ENCODE measurements at places on chromosomes 3 and 15.

- DNase-seq, result no peak
Measured at GRCh38 chr15:58548308-58549012, 116.7 kb downstream of the LIPC start.

DNA sequence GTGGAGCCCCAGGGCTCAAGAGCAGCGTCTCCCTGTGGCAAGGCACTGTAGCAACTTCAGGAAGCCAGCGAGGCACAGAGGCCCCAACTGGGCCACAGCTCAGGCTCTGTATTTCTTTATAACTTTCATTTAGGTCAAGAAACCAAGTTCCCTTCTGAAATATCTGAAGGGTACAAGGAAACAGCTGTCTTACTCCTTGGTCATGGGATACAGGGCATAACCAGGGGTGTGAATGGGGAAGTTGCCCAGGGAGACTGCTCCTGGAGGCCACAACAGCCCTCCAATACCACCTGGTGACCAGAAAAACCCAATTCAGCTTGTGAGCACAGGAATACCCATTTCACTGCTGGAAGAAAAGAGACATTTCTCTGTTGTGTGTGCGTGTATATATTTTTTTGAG, 13.3 kb upstream of the SPTBN5 start:
- no peak for DNase-seq

DNA sequence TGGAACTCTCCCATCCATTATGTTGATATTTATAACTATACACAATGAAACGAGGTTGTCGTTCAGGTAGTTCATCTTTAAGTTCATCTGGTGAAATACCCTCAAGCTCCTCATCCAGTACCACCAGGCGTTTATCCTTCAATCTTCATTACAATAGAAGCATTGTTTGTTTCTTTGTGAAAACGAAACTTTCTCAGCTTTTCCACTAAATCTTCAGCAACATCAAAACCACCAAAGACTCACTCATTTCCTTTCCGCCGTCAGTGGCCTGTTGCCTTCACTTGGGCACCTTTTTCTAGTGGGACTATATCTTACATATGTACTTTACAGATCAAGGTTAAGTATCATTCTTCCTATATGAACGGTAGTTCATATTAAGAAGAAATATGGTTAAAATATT, 44.1 kb upstream of the TFG start:
- DNase-seq, result no peak

DNA sequence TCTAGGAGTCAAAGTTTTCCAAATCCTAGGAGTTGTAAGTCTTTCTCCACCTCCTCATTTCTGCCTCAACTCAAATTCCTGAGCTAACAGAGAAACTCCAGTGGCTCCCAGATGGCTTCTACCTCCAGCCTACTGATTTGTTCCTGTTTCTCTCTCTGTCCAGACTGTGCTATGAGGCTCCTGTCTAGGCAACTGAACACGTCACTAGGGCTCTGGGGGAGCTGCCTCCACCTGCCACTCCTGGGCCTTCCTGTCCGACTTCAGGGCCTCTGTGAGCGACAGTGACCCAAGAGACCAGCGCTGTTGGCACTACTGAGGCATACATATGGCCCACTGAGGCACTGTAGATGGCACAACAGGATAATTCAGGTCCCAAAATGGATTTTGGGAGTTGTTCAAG, 71.4 kb downstream of the EXOG start:
- DNase-seq, result no peak

DNA sequence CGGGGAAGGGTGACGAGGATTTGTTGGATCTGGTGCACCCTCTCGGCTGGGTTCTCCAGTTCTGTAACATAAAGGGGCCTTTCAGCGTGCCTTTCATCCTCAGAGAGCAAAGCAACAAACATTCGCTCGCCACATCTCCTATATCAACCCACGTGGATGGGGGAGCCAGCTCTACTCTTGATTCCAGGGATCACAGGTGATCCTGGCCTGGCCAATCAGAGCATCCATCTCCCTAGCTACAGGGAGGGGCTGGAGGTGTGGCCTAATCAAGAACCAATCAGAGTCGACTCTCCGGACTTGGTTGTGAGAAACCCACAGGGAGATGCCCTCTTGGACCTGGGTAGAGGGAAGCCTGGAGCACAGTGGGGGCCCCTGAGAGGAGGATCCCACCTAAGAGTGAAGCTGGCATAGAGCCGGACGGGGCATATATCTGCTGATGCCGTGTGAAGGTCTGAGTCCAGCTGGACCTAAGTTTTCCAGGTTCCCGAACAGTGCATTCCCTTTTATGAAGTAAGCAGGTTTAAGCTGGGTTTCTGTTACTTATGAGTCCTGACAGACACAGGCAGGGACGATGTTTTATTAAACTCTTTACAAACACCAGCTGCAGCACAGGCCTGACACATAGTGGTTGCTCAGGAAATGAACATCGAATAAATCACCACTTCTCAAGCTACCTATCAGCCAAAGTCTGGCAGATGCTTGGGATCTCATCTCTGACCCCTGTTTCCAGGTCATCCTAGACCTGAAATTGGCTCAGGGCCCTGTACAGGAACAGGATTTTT, 50.7 kb upstream of the RAD18 start:
- no peak for DNase-seq

DNA sequence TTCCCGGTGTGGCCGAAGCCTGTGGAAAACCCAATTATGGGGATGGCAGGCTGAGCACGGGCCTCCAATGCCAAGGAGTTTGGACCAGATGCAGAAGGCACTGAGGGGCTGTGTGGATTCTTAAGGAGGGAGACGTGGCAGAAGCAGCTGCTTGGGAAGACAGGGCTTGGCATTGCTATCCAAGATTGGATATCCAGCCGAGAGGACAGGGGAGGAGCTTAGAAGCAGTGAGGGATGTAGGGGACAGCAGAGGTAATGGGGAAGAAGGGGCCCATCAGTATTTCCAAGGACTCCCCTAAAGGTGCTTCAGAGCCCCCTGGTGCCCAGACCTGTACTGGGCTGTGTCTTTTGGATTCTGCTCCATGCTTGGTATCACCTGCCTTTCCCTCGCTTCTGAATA, 112.8 kb upstream of the TLE3 start:
- no peak for DNase-seq

- DNase-seq, result no peak
Measured at GRCh38 chr3:81601707-81602305, 159.6 kb downstream of the GBE1 start.

GRCh38 chr3:66434726-66435125, 66.1 kb downstream of the LRIG1 start:
- no peak for DNase-seq

DNA sequence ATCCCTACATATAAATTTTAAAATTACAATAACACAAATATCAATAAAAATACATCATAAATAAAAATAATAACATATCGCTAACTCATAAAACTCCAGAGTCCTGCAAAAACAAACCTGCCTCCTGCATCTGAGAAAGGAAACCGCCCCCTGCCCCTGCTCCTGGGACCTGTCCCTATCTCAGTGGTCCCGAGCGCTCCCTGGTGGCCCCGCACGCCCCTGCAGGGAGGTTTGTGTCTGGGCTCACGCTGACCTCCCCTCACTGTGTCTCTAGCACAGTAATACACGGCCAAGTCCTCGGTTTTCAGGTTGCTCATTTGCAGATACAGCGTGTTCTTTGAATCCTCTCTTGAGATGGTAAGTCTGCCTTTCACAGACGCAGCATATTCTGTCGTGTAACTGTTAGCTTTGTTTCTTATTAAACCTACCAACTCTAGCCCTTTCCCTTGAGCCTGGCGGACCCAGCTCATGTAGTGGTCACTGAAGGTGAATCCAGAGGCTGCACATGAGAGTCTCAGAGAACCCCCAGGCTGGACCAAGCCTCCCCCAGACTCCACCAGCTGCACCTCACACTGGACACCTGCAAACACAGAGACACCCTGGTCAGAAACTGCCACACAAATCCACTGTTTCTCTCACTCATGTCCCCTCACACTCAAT, 554.1 kb downstream of the GOLGA6L6 start:
- no peak for DNase-seq

DNA sequence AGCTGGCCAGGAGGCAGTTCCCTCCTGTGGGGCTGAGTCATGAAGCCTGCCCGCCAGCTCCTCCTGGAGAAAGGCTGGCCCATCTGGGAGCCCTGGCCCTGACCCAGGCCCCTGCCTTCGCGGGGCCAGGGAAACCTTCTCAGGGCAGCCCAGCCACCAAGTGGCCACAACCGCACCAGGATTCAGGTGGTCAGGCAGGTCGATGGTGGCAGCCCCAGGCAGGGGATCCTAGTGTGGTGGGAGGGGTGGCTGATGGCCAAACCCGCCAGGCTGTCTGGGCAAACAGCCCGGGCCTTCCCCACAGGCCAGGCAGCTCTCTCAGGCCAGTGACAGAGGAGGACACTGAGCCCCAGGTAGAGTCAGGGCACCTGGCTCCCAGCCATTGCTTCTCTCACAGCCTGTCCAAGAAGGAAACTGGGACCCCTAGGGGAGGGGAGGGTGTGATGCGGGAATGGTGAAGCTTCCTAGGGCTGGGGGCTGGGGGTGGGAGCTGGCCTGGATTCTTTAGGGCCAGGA, 1.2 kb downstream of the TWF2 start:
- DNase-seq, result no peak

GRCh38 chr3:110069761-110070160, 732.4 kb upstream of the DPPA4 start:
- DNase-seq, result no peak

GRCh38 chr15:60912984-60913697, 316.0 kb downstream of the RORA start:
- no peak for DNase-seq

DNA sequence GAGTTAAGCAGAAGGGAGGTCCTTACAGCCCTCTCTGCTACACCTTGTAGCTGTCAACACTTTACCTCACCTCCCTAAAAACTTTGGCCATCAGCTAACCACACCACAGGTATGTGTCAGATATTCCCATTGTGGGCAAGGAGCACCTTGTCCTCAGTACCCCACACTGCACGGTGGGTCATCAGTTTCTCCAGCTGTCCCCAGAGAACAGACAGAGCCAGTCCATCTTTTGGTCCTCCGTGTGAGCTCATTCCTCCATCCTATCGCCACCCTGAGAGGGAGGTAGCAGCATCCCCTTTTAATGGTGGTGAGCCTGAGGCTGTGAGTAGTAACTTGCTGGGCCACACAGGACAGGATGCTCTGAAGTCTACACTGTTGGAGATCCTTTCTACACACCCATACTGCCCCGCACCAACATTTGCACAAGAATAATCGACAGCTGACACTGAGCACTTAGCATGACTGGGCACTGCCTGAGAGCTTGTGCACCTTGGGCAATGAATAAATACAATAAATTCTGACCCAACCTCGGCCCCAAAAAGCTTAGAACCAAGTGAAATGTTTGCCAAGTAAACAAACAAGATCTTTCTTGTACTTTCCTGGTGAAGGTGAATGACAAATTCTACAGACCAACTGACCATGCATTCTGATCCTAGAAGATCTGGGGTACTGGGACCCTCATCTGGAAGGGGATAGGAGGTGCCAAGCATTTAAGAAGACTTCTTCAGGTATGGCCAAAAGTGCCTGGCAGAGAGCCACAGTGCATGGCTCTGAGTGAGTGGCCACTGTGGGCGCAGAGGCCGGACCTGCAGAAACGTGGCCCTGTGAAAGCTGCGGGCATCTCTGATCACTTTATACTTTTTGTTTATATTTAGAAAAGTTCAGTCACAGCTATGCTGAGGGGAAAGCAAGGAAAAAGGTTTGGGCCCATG, 6.9 kb downstream of the CHCHD4 start:
- no peak for DNase-seq

DNA sequence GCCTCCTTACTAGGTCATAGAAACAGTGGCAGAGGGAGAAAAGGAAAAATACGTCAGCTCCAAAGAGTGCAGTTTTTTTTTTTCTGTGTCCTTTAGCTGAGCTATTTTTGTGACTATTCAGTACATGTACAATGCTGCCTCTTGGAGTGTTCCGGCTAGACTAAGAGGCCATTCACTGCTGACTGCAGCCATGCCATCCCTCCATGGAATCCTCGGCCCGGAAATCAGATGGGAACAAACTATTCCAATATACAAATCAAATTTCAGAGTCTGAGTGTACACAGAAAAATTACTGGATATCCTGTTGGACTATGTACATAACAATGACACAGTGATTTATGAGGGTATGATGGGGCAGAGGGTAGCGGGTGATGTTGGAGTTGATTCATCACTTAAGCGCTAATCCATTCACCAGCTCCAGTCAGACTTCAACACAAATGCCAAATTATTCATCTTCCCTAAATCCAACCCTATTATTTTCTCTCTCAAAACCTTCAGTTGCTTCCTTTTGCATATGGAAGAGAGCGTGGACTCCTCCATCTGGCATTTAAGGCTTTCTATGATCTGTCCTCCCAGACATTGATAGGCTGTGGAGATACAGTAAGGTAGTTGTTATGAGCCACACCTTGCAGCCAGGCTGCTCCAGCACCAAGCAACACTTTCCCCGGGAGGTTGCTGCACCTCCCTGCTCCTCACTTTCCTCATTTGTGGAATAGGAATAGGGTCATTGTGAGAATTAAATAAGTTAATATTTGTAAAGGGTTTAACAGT, 109.1 kb downstream of the LPP start:
- DNase-seq, result no peak

DNA sequence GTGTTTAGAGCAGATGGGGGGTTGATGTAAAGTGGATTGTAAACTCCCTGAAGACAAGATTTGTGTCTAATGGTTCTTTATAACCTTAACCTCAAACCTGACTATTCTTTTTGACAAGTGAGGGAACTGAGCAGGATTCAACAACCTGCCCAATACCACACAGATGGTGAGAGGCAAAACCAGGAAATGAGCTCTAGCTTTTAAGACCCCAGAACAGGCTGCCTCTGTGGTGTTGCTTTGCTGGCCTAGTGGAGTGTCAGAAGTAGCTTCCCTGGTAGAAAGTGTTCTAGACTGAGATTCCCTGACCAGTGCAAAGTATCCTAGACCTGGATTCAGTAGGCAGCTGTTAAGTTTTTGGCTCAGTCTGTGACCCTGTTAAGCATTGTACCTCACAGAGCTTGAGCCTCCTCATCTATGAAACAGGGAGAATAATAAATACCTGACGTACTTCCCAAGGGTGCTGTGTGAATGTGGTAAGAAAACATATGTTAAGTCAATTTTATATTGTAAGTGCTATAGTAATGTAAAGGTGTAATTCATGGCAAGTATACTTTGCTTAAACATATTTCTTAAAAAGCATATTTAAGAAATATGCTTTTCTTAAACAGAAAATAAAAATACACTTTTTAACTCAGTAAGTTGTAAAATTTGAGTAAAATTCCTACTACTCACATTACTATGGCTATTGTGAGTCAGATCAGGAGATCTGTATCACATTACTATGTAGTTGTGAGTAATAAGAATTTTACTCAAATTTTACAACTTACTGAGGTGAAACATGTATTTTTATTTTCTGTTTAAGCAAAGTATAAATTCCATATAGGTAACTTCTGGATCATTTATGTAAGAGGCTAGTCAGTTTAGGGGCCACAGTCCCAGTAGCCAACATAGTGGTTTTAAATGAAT, 8.8 kb downstream of the GPR87 start:
- no peak for DNase-seq

DNA sequence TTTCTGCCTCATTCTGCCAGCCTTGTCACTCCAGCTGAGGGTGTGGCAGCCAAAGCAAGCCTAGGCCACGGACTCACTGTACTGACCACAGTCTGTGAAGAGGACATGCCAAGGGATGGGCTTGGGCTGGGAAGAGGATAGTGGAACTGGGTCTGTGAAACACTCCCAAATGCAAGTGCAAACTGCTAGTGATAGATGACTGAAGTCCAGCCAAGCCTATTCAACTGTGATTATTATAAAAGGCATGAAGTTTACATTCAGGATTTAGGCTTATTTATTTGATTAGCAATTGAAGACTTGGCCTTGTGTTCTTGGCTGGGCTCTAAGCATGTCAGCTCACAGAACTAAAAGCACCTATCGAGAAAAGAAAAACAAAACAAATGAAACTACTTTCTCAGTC, 84.9 kb upstream of the UBE2E1 start:
- no peak for DNase-seq

Data from T follicular helper cell (primary cell).